ENCODE measurements at places on chromosomes 12 and 14. TPM values are rescaled to one million over a fixed set of nuclear protein-coding genes. Genes with fewer than 3 reads are reported as not detected.

DNA sequence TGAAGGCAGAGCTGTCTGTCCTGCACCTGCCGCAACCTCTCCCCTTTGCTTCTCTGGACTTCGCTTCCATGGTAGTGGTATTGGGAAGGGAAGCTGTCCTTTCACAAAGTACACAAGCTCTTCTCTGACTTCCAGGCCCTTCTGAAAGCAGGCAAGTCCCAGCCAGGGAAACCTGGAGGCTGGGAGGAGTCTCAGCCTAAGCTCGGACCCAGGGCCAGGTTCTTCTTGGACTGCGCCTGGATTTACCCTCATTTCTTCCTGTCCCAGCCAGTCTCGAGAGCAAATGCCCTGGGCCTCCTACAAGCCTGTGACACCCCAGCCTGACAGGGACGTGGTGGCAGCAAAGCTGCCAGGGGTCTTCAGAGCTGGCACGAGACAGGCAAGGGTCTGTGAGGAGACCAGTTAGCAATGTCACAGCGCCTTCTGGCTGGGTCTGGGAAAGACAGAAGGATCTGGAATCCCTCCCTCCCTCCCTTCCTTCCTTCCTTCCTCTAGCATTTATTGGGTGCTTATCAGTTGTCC, 22.4 kb downstream of the ISCA2 start:
- no peak for ATAC-seq

- no peak for ATAC-seq
Measured at GRCh38 chr14:72545411-72546311, 348.2 kb downstream of the DPF3 start.

The REP15 gene
- total RNA-seq = 0.92 TPM

GRCh38 chr12:56078931-56079722, 838 bp upstream of the ERBB3 start:
- peak; percentile 78 for ATAC-seq

The HOXC4 gene
- 62.0 TPM for total RNA-seq

The GLIPR1L1 gene
- not detected for total RNA-seq

- no peak for ATAC-seq
Measured at GRCh38 chr12:31408763-31409162, 82.8 kb upstream of the SINHCAF start.

The NEUROD4 gene
- 7.8 TPM for total RNA-seq

GRCh38 chr14:93212432-93212831, 5.4 kb downstream of the UBR7 start:
- no peak for ATAC-seq

DNA sequence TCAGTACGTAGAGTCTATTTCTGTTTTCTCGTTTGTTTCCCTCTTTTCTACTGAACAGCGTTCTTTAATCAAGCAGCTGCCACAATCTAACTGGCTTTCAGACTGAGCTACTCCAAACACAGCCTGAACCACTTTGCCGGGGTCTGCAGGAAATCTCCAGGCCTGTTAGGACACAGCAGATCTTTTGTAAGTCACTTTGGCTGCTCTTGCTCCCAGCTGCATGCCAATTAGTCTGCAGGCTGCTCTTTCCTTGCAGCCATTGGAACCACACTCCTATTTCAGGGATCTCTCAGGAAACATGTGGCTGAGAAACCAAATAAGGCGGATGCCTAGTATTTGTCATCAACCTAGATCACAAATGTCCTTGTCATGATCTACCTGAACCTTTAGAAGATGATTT, 73.6 kb downstream of the TMTC1 start:
- ATAC-seq = no peak

DNA sequence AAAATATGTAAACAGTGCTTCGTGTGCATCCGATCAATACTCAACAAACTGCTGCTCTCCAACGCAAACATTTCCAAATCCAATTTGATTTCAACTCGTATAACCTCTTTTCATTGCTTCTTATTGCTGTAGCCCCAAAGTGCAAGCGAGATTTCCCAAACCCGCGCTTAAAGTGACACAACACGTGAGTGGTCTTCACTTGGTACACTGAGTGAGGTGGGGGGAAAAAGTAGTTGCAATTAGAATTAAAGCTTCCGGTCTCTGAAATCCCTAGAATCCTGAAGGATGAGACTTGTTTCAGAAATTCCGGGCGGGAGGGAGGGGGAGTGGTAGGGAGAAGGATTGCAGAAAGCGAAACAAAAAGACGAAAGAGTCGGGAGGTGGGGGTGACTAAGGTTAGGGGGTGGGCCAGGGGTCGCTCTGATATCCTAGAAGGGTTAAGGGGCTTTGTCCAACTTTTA, 387.5 kb downstream of the BCAT1 start:
- ATAC-seq = peak; percentile 40

DNA sequence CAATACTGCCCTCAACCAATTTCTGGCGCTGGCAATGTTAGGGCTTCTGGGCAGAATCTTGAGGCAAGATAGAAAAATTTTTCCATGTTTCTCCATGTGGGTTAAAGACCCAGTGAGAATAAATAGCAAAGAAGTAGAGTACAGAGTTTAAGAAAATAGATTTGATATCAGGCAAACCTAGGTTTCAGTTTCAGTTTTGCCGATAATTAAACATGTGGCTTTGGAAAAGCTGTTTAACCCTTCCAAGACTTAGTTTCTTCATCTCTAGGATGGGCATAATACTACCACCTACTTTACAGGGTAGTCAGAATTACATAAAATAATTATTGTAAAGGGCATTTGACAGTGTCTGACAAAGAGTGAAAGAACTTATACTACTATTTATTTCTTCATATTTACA, 360.4 kb downstream of the PCNX1 start:
- no peak for ATAC-seq

- peak; percentile 81 for ATAC-seq
Measured at GRCh38 chr14:91252871-91253794, 8.6 kb upstream of the GPR68 start.

DNA sequence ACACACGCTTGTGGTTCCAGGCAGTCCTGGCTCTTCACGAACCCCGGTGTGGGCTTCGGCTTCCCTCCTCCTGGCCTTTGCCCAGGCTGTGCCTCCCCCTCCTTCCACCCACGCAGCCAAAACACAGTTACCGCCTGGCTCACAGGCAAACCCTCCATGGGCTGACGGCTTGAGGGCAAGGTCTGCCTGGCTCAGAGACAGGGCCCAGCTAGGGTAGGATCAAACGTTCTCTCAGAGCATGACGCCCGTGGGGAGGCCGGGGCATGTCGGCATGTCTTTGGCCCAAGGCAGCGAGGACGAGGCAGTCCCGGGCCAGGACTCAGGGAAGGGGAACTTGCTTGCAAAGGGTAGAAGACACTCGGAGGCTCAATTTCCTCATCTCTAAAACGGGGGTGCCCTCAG, 2.1 kb downstream of the SLC25A47 start:
- no peak for ATAC-seq

All from motor neuron (in vitro differentiated cells).